ENCODE measurements at places on chromosomes 1 and 21.

DNA sequence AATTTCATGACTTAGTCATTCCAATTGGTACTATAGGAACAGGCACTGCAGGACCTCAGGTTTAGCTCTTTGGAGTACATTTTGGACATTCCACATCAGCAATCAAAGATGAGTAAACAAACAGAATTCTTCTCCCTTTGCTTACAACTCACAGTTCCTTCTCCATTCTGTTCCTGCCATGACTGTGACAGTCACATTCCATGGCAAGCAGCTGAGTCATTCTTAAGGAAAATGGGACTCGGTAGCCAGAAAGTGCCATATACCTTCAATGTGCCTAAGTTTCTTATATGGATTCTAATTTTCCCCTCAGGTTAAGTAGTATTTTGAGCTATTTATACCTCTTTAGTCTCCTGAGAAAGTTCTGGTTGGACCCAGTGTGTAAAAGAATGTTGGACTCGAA lies 25.6 kb downstream of the CRCT1 start:
- no peak for DNase-seq

DNA sequence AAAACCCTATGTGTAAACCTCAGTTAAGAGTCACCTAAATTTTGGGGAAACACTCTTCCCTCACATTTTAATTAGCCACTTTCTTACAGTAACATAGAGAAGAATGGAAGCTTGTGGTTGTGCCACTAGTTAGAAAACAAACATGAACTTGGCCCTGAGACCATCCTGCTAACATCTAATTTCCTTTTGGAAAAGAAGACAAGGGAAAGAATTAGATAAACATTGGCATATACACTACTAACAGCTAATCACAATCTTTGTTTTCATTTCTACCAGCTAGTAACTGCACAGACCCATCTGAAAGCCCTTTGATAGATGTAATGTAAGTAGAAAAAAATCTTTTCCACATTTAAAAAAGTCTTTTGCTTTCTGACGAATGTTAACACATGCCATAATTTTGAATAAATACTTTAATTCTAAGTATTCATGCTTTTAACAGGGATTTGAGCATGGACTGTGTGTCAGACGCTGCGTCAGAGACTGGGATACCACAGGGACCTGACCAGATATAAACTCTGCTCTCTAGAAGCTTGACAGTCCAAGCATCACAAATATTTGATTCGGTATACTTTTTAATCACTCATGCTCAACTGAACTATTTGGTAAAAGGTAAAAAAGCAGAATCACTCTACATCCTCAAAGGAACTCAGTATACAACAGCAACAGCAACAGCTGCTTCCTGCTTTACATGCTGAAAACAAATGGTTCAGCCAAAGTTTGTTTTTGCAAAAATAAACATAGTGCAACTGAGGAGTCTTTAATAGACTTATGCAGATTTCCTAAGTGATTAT lies 30.2 kb downstream of the DPH5 start:
- no peak for DNase-seq

GRCh38 chr1:60875138-60875537 lies 207.2 kb upstream of the NFIA start:
- DNase-seq: no peak

- DNase-seq: no peak
Observed at GRCh38 chr1:216587715-216588114, 135.5 kb downstream of the ESRRG start.

- DNase-seq: no peak
Observed at GRCh38 chr1:222798975-222799374, 15.9 kb upstream of the DISP1 start.

- DNase-seq: no peak
Observed at GRCh38 chr1:91753878-91754277, 132.1 kb downstream of the TGFBR3 start.

DNA sequence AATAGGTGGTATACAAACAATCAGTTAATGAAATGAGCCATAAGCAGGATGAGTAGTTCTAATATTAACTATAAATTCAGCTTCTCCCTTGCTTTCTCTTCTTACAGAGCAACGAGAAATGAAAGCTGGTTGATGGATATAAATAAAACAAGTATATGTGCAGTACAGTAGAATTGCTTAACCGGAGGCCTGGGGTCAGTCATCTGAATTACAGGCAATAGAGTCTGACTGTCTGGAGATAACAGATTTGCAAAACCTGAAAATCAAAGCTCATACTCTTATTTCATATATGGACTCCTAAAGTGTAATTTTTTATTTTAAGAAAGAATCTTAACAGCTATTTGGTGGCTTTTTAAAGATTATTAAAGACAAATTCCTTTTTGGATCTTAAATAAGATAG lies 43.1 kb upstream of the SGIP1 start:
- no peak for DNase-seq

DNA sequence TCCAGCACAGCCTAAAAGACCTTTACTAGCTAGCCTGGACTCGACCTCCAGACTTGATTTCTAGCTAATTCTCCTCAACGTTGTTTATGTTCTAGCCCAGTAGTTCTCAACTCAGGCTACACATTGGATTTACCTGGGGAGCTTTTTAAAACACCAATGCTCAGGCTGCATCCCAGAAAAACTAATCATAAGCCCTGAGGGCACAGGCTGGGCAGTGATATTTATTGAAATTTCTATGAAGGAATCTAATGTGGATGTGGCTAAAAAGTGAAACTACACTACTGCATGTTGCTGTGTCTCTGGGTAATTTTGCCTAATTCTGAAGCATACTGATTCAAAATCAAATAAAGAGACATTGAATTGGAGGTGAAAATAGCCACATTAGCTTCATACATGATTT lies 479.4 kb downstream of the KCNT2 start:
- DNase-seq: no peak

GRCh38 chr1:207822602-207823451 lies 71.0 kb downstream of the CD46 start:
- DNase-seq: peak; percentile 38

GRCh38 chr21:35609263-35609662 lies 451.1 kb downstream of the SETD4 start:
- no peak for DNase-seq

DNA sequence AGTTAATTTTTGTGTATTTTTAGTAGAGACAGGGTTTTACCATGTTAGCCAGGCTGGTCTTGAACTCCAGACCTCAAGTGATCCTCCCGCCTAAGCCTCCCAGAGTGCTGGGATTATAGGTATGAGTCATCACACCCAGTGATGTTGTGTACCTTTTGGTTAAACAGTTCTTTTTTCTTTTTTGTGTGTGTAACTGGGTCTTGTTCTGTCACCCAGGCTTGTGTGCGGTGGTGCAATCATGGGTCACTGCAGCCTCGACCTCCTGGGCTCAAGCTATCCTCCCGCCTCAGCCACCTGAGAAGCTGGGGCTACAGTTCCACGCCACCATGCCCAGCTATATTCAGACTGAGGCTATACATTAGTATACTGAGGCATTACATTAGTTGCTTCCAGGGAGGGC lies 37.8 kb downstream of the GABPB2 start:
- DNase-seq: no peak

- DNase-seq: no peak
Observed at GRCh38 chr1:170694172-170694926, 30.4 kb downstream of the PRRX1 start.

Data from stimulated activated CD8-positive, alpha-beta memory T cell treated with anti-CD3 and anti-CD28 coated beads, Interleukin-4, amount 100 ng/mL, for 24 hours (primary cell).